Gastroesophageal sphincter (tissue), 4 donors: ENCODE measurements at places on chromosomes 16 and 17. TPM values are rescaled to one million over a fixed set of nuclear protein-coding genes. Genes with fewer than 3 reads are reported as not detected.

SLC13A5 gene
- total RNA-seq: not detected

ALDH3A2 gene
- total RNA-seq: 130 TPM

TBC1D3 gene
- not detected for total RNA-seq

SCNN1G gene
- 0.39 TPM for total RNA-seq

C1QBP gene
- total RNA-seq: 111 TPM

GAS2L2 gene
- total RNA-seq: 1.5 TPM

ARMC7 gene
- total RNA-seq: 2.4 TPM

FN3K gene
- 10.0 TPM for total RNA-seq

GPR179 gene
- total RNA-seq: not detected

KRTAP2-3 gene
- total RNA-seq: not detected

CHST5 gene
- not detected for total RNA-seq

MYH13 gene
- not detected for total RNA-seq

VAT1L gene
- total RNA-seq: 2.2 TPM

TPSG1 gene
- not detected for total RNA-seq

HBA2 gene
- 57.7 TPM for total RNA-seq

IL17C gene
- not detected for total RNA-seq

CCL4L2 gene
- not detected for total RNA-seq

CLEC18A gene
- 0.31 TPM for total RNA-seq

STH gene
- not detected for total RNA-seq

OGFOD3 gene
- total RNA-seq: 30.1 TPM

TMEM88 gene
- total RNA-seq: 18.8 TPM
